ENCODE measurements at places on chromosomes 5 and 9.

GRCh38 chr5:88142636-88142885 is 126.1 kb downstream of the TMEM161B start:
- no peak for DNase-seq

- DNase-seq: no peak
These were observed 60.6 kb upstream of the AFAP1L1 start for GRCh38 chr5:149210968-149211490.

DNA sequence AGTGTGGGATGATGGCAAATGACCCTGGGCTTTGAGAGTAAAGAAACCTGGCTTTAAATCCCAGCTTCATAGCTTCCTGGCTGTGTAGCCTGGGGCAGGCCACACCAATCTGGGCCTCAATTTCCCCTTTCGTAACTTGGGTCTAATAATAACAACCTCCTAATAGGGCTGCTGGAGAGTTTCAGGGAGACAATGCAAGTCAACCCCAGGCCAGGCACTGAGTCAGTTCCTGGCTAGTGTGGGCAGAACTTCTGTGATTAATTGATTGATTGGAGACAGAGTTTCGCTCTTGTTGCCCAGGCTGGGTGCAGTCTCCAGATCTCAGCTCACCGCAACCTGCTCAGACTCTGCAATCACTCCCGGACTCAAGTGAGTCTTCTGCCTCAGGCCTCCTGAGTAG is 3.3 kb upstream of the SH2D3C start:
- DNase-seq: no peak

DNA sequence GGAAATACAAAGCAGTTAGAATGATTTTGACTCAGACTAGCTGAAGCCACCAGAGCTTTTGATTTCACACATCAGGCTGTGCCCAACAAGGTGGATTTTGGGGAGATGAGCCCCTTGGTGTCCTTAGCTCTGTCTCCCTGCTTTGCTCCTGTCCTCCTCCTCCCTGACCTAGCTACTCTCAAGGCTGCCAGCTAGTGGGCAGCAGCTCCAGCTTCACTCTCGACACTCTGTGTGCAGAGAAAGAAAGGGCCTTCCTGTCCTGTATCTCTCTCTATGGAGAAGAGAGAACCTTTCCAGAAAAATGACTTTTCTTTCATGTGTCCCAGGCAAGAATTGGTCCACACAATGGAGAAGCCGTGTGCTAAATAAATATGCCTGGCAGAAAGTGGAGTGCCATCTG is 446.2 kb downstream of the SEMA5A start:
- no peak for DNase-seq

DNA sequence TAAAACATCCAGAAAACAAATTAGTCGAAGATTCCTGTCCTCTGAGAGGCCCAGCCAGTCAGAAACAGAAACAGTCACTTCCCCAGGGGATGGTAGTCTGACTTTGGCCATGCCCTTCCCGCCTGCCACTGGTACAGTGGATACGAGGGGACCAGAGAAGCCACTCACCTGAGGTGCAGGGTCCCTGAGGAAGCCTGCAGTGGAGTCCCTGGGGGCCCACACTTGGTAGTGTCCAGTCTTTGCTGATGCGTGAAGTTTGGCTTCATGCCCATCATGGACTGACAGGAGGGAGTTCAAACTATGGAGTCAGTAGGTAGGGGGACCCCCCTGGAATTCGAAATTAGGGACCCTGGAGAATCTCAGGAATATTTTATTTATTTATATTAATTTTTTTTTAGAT is 147.5 kb downstream of the DAB2IP start:
- no peak for DNase-seq

DNA sequence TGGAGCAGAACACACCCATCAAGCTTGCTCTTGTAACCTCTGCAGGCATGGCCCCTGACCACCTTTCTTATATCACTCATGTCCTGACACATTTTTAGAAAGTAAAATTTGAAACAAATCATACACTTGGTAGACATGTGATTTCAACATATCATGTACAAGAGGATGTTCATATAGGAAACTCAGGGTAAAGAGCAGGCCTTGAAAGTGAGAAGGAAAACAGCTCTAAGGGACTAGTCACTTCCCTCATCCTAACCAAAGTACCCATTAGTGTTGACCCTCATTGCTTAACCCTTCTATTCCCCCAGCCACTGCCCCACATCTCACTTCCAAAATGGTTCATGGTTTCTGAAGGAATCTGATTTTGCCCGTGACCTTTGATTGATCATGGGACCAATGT is 492.4 kb upstream of the KLF4 start:
- DNase-seq: no peak

GRCh38 chr5:32630867-32631491 is 45.6 kb downstream of the SUB1 start:
- no peak for DNase-seq

DNA sequence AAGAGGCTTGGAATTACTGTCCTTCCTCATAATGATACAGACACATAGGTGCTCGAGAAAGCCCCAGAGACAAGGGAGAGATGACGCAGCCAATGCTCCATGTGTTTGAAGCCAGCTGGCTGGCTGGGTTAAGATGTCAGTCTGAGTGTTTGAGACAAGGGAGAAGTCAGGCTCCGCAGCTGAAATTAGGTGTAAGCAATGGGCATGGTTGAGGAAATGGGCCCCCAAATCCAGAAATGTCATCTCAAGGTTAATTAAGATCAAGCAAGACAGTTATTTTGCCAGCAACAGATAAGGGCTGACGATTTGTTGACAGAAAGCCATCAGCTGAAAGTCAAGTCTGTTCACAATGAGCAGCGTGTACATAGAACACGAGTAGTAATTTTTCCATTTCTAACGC is 713.4 kb downstream of the IRX1 start:
- no peak for DNase-seq

DNA sequence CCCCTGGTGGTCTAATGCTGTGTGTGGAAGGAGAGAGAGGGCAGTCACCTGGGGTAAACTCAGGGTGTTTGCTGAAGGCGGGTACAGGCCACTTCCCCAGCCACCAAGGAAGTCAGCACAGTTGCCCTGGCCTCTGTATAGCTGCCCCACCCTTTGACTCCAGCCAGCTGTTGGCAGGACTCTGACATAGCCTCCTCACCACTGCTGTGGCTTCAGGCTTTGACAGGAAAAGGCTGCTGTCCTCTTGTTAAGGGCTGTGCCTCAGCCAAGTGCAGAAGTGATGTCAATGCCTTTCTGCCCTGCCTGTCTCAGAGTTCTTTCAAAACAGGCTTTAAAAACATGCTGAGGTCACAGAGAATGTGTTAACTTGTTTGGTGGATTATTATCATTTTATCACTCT is 487.2 kb upstream of the KLF4 start:
- no peak for DNase-seq

- no peak for DNase-seq
These were observed at the start of gene SH3PXD2B for GRCh38 chr5:172454358-172455086. SH3PXD2B (minus strand) TSS chr5:172454525; CDS start chr5:172454352, 173 bp downstream.

DNA sequence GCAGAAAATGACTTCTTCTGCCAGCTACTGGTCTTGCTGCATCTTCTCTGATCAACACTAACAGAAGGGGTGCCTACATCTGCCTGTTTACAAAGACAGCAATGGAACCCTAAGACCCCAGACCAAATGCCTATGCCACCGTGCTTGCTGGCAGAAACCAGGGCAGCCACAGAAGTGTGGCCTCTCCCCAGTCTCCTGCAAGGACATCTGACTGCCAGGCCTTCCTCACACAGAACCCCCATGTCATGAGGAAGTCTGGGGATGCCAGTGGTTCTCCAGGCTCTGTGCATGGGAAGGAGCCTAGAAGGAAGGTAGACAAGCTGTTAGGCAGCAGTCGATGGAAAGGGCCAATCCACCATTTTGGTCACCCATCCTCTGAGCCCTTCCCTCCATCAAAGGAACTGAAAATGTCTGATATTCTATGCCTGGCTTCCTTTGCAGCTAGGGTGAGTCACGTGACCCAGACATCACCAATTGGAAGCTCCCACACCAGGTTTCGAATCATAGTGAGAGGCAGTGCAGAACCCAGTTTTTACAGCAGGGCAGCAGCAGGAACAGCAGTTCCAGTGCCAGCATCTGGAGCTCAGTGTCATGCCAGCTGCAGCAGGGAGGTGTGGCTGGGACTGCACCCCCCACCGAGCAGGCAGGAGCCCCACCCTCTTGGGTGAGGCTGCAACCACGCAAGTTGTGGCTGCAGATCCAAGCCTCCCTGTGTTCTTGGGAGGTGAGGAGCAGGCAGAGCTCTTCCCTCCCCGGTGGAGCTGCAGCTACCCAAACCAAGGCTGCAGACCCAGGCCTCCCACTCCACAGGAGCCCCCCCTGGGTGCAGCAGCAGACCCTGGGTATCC is 123.4 kb downstream of the OLFM1 start:
- no peak for DNase-seq

DNA sequence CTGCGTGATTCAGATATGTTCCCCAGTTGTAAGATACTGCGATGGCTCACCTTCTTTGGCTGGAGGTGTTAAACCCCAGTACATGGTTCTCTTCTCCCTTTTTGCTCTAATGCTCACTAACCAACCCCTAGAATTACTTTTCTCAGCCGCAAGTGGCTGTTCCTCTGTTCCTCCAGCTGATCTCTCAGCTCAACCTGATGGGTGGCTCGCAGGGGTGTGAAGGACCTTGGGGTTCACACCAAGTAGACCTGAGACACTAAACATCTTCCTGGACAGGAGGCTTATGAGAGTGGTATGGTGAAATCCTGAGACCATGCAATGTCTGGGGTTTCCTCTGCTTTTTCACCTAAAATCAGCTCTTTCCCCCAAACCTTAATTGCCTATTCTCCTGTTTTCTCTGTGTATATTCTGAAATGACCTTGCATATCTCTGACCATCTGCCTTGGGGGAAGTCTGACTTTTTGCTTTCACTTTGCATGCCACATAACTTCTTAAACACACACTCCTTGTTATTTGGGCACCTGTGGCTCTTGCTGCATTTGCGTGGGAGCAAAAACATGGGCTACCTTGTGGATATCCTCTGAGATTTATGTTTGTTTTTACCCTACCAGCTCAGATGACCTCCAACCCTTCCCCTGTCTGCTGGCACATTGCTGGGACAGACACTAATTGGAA is 15.9 kb upstream of the IFNA14 start:
- DNase-seq: peak; percentile 73

DNA sequence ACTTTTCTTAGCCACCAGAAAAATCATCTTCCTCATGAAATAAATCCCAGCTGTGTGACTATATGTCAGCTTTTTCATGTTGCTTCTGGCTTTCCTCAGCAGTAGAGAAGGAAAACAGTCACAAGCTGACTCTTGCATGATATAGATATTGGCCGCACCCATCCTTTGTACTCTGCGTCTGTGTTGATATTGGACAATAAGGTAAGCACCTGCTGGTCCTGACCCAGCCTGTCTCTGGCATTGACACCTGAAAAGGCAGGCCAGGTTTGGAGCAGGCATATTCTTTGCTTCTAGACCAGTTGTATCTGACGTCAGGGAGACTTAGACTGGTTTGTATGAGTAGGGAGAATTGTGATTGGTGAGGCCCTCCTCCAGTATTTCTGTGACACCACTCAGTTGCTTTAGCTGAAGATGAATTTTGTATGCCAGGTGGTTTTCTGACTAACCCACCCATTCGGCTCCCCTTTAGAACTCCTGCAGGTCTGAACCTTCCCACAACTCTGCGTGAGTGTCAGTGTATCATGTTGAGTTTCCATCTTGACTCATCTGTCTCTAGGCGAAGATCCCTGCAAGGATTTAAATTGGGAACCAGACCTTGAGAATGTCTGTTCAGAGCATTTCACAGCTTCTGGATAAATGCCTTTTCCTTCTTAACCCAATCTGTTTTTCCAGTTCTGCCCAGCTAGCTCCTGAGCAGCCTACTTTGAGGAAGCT is 151.2 kb upstream of the RUSC2 start:
- no peak for DNase-seq

DNA sequence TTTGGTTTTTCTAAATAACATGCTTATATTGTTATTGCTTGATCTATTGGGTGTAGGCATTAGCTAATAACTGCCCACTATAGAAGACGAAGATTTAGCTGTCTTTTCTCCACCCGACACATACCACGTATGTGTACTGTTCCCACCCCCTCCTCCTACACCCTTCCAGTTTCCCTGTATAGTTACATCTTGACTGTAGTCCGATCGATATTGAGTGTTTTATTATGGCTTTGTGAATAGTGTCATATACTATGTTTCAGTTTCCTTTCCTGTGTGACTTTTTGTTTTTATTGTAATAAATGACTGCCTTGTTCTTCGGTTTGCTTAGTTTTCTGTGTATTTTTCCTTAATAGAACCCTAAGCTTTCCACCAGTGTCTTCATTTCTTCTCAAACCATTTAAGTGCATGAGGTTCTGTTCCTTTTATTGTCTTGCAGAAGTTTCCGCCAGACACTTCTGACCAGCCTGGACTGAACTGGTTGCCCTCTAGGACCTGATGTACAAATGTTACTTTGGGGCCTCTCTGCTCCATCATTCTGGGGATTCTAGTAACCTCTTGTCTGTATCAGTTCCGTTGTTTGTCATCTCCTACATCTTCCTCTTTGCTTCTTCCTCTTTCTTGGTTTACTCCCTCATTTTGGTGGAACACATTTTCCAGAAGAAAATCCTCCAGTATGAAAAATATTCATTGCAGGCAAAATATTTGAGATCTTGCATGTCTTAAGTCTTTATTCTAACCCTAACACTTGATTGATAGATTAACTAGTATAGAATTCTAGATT is 61.8 kb downstream of the PRKACG start:
- peak; percentile 47 for DNase-seq

- no peak for DNase-seq
These were observed 880 bp upstream of the GFPT2 start for GRCh38 chr5:180353980-180354452.

DNA sequence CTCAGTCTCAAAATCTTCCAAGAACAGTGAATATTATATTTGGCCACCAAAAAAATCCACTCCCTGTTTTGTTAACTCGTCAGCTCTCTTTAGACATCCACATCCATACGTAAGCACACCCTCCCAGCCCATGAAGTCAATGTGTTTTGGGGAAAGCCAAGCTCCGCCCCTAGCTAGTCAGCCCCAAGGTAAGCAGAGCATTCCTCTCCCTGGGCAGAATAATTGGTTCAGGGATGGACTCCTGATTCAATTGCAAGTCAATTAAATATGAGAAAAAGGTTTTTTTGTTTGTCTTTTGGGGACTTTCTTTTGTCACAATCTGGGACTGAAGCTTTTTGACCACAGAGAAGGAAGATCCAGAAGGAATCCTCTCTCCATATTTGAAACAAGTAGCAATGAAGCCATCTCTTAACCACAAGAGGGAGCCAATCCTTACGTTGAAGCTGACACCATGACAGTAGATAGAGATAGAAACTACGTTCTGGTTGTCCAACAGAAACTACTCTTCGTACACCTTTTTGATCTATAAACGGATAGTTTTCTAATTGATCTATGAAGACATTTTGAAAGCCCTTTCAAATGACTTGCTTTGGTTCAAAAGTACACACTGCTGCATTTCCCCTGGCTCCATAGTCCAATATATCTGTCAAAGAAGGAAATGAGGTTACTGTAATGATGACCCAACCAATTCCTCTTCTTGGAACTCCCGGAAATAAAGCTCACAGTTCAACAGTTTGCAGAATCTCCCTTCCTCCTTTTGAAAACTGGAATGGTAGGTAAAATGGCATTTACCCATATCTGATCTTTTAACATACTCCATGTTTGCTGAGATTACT is 166.4 kb downstream of the TLE1 start:
- peak; percentile 53 for DNase-seq

DNA sequence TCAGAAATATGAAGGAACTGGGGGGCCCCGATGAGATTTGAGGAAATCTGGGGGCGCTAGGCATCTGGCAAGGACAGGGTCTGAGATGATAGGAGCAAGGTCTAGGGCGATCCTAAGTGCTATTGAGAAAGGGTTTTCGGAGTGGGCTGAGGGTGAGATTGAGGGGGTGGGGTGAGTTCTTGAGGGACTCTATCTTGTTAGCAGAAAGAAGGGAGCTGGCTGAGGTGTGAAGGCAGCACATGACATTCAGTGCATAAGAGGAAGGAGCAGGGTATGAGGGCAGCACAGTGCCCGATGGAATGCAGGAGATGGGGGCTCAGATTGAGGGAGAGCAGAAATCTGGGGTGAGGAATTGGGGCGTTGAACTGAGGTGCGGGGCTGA is 640 bp downstream of the TRIM32 start:
- DNase-seq: no peak
